ENCODE measurements at places on chromosomes 6 and 20.
A peak's percentile ranks its signal among the peaks of the same experiment; 100 is the strongest.

GRCh38 chr6:106974999-106975737 lies 639 bp upstream of the CD24 start:
- no peak for DNase-seq

DNA sequence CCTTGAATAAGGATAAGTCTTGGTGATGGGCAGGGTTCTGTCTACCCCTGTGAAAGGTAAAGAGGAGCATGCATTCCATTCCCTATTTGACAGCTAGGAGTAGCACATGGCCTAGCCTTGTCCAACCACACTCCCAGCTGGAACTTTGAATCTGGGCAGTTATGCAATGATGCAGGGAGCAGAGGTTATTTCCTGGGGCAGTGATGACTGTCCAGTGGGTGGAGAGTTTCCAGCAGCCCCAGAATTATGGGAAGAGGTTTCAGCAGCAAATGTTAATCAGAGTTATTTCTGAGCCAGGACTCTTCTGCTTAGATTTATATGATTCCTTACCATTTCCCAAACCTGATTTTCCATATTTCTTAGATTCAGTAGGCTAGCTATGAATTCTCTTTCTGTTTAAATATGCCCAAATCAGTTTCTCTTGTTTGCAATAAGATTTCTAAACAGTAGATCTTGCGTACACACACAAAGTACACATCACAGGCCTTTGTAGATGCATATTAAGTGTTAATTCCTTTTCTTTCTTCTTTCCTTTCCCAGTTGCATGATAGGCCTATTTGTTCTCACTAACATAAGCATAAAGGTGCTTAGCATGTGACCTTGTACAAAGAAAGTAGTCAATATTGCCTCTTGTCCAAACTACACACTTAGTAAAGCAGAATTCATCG lies 17.3 kb upstream of the TXLNB start:
- DNase-seq = no peak

DNA sequence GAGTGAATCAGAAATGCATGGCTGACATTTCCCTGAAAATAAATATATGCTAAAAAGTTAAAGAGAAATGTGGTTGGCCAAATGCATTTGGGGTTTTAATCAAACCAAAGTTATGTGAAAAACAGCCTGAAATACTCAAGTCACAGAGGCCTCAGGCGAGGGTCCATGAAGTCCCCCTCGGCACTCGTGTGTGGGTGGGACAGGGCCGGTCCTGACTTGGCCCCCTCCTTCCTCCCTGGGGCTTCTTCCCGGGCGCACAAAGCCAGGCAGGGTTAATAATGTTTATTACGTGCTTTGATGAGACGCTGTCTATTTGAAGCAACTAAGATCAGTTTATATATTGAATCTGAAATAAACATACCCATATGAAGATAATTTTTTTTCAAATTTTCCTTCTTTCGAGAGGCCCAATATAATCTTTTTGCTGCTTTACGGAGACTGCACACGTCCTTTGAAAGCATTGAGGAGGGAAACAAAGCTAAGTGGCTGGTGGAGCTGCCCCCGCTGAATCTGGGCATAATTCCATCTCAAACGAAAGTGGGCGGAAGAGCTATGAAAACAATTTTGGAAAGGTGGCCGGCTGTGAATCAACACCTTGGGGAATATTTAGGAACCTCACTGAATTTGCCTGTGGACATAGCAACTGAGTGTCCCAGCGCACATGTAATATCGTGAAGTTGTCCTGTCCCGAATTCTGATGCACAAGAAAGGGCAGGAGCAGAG lies 55.8 kb upstream of the SMOC2 start:
- DNase-seq = no peak

DNA sequence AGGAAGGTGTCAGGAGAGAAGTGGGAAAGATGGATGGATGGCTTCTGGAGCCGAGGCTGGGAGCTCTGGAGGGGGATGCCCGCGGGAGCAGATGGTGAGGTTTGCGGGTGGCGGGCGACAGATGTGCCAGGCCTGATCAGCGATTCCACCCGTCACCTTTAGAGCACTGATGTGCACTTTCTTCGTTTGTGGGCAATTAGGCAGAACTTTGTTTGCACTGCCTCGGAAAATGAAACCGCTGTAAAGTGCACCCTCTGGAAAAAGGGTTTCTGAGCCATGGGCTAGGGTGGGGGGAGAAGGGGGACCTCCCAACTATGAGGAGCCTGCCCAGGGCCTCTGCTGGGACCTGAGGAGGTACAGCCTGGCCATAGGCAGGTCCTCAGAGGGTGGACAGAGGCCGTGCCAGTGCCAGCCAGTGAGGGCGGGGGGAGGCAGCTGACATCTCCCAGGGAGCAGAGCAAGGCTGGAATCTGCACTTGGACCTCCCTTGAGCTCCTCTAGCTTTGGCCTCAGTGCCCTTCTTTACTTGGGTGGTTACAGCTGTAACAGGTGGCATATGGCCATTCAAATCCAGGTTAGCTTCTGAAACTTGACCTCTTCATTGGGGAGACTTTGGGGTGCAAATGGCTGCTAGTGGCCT lies 58.7 kb downstream of the CD40 start:
- DNase-seq = peak; percentile 9

- DNase-seq = no peak
Observed at GRCh38 chr6:44072959-44073611, 54.2 kb downstream of the MRPL14 start.

- DNase-seq = no peak
Observed at GRCh38 chr6:124955108-124955856, 7.0 kb upstream of the RNF217 start.

- DNase-seq = no peak
Observed at GRCh38 chr6:15892369-15892768, 229.5 kb upstream of the DTNBP1 start.

DNA sequence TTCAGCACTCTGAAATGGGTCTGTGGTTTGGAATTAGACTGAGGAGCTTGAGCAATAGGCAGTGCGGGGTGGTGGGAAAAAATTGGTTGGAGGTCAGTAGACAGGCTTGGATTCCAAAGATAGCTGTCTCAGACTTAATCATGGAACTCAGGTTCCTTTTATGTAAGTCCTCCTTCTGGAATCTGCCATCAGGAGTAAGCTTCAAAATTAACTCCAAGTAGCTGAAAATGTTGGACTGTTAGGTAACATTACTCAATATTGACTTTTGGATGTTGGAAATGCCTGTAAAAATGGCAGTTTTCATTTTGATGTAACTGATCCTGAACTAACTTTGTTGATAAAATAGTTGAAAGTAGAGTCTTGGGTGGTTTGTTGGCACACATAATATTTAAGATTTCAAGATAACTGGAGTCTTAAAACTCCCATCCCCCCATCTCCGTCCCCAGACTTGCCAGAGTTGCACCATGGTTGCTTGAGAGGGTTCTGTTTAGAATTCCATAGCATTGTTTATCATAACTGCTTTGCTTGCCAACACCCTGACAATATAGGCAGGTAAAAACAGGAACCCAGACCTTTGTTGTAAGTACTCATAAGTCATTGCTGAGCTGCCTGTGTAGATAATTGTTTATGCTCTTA lies 83.0 kb downstream of the PHF20 start:
- DNase-seq = no peak

DNA sequence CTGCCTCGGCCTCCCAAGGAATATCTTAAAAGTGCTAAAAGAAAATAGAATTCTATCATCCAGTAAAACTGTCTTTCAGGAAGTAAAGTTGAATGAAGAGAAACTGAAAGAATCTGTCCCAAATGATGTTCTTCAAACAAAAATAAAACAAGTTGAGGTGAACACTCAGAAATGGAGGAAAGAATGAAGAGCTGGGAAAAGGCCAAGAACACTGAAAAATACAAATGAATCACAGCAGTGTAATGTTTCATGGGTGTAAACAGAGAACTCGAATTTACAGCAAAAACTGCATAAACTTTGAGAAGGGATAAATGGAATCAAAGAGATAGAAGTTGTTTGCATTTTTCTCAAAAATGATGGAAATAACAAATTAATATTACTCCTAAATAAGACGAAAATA lies 317.3 kb downstream of the TAF4 start:
- no peak for DNase-seq

GRCh38 chr6:157647261-157647915 lies 175.7 kb upstream of the SNX9 start:
- DNase-seq = no peak

GRCh38 chr6:155132617-155133016 lies 131.2 kb upstream of the CLDN20 start:
- DNase-seq = no peak

- no peak for DNase-seq
Observed at GRCh38 chr20:45725134-45725533, 3.0 kb downstream of the SPINT4 start.

DNA sequence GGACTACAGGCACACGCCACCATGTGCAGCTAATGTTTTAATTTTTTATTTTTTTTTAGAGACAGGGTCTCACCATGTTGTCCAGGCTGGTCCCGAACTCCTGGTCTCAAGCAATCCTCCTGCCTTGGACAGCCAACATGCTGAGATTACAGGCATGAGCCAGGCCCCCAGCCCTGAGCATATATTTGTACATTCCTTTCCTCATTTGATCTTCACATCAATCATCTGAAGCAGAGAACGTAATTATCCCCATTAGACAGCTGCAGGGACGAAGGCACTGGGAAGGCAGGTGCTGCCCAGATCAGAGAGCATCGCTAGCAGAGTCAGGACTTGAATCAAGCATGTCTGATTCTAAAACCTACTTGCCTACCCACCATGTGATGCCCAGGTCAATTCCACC lies 41.0 kb upstream of the SIRPA start:
- no peak for DNase-seq

GRCh38 chr6:68082086-68082485 lies 553.0 kb upstream of the ADGRB3 start:
- DNase-seq = no peak

GRCh38 chr6:117440706-117441525 lies 15.2 kb upstream of the ROS1 start:
- no peak for DNase-seq

DNA sequence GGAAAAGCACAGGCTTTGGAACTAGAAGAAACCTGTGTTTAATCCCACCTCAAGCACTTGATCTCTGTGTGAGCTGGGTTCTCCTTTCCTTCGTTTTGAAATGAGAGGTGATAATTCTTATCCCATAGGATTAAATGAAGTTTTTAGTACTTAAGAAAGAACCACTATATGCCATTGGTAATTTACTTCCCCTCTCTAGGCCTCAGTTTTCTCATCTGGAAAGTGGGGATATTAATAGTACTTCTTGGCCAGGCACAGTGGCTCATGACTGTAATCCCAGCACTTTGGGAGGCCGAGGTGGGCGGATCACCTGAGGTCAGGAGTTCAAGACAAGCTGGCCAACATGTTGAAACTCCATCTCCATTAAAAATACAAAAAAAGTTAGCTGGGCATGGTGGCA lies 14.1 kb downstream of the REM1 start:
- DNase-seq = no peak

DNA sequence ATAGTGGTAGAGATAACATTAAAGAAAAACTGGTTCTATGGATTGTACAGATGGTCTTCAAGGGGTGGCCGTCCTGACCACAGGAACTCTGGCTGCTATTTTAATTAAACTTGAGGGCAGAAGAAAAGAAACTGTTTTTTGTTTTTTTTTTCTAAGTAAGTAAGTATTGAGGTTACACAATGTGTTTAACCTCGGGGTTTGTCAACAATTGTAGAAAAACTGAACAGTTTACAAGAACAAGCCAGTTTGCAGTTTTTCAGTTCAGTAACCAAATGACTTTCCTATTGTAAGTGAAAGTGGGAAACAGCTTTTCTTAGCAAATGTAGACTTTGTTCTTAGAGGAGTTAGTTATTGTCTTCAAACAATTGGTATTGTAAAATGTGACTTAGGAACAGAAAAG lies 77.0 kb downstream of the PLCB1 start:
- no peak for DNase-seq

GRCh38 chr20:25237610-25238318 lies 10.1 kb upstream of the PYGB start:
- DNase-seq = no peak

- DNase-seq = no peak
Observed at GRCh38 chr20:40900666-40901215, 127.9 kb upstream of the TOP1 start.

DNA sequence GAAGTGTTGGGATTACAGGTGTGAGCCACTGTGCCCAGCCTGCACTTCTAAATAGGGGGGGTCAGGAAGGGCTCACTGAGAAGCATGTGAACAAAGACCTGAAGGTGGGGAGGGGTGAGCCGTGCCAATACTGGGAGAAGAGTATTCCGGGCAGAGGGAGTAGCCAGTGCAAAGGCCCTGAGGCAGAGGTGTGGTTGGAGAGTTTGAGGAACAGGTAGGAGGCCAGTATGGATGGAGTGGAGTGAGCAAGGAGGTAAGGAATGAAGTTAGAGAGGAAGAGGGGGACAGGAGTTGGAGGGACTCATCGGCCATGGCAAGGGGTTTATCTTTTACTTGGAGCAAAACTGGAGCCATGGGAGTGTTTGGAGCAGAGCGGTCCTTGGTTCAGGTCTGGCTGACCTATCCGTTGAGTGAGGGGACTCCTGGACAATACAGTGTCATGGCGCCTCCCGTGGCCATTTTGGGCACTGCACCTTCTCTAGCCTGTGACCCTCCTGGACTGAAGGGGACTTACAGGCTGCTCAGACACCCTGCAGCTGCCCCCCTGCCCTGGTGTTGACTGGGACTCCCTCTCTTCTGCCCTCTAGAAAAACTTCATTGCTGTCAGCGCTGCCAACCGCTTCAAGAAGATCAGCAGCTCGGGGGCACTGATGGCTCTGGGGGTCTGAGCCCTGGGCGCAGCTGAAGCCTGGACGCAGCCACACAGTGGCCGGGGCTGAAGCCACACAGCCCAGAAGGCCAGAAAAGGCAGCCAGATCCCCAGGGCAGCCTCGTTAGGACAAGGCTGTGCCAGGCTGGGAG lies 12.1 kb downstream of the FOXS1 start:
- DNase-seq = peak; percentile 54

DNA sequence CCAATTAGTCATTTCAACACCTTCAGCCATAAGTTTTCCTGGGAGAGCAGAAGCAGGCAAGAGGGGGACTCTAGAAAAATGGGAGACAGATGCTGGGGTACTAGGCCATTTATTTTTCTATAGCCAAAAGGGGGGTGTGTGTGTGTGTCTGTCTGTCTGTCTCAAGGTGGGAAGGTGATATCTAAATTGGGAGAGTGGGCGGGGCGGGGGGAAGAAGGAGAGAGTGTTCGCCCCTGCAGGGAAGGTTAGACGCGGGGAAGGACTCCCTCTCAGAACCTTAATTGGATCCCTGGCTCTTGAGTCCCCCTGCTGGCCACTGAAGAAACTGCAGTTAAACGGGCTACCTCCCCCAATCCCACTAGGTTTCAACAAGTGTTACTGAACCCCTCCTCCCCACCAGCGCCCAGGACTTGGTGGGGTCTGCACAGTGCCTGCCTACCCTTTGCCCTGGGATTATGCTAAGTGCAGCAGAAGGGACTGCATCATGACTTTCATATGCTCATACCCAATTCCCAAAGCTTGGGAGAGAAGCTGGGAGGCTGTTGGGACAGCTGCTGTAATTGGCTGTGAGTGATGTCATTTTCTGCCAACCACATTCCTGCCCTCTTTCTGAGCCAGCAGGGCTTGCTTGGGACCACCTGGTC lies 45.8 kb downstream of the FOXP4 start:
- DNase-seq = peak; percentile 64
